ENCODE measurements at places on chromosomes 11 and 22.

- no peak for DNase-seq
Observed at GRCh38 chr11:33455867-33456463, 198.8 kb downstream of the HIPK3 start.

GRCh38 chr11:29336727-29337575 is 679.9 kb downstream of the KCNA4 start:
- no peak for DNase-seq

DNA sequence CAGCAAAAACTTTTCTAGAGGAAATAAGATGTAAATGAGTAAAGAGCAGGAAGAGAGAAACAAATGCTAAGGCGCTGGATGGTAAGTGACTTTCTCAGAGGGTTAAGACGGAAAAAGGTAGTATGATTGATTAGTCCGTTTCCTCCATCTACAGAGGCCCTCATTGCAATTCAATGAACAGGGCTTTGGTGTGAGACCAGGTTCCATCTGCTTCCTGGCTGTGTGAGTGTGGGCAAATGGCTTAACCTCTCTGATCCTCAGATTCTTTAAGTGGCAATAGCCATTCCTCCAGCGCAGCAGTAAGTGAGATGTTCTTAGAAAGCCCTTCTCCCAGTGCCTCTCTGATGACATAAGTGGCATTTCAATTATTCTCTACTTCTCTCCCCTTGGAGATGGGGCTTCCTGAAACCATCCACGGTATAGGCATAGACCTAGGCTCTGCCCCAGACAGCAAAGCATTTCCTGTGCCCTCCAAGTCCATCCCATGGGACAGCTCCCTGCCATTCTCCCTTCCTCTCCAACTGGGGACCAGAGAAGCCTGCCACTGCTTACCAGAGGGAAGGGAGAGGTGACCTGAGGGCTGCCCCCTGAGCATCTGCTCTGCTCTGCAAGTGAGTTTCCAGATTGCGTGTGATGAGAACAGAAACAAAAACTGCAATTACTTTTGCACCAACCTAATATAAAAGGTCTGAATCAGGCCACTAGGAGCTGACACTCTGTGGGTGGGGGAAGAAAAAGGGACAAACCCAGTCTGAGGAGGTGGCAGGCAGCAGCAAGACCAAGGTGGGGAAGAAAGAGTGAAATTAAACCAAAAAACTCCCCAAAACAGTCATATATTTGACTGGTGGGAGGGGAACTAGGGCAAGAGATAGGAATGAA is 12.7 kb upstream of the CD44 start:
- DNase-seq: no peak

GRCh38 chr11:92969634-92970347 is at the start of gene MTNR1B:
Gene MTNR1B (plus strand): TSS chr11:92969651. CDS start chr11:92969726, 75 bp downstream.
- peak; percentile 21 for DNase-seq

GRCh38 chr22:41780746-41781505 is 19.6 kb upstream of the CCDC134 start:
- DNase-seq: no peak

GRCh38 chr11:70315716-70316115 is 45.2 kb downstream of the PPFIA1 start:
- DNase-seq: no peak

Data from NCI-H526 treated with DMSO at 0.1 percent for 48 hours (cell line).